Activated T-cell treated with anti-CD3 and anti-CD28 coated beads, Interleukin-2, amount 50 U/mL, for 4 hours (primary cell): ENCODE measurements at places on chromosomes 3 and 15. TPM values are rescaled to one million over a fixed set of nuclear protein-coding genes. Genes with fewer than 3 reads are reported as not detected.

GRCh38 chr3:58585994-58586393, 8.8 kb upstream of the FAM107A start:
- DNase-seq: no peak

BCHE gene
- not detected for total RNA-seq

ROPN1 gene
- total RNA-seq: not detected

- no peak for DNase-seq
Observed at GRCh38 chr3:4311496-4311895, 8.3 kb downstream of the SETMAR start.

GRCh38 chr3:115808816-115809215, 185.5 kb downstream of the GAP43 start:
- DNase-seq: no peak

- DNase-seq: no peak
Observed at GRCh38 chr3:186520957-186521842, 23.0 kb downstream of the CRYGS start.

- no peak for DNase-seq
Observed at GRCh38 chr3:55006244-55006676, 78.4 kb upstream of the LRTM1 start.

JMJD7 gene
- 11.7 TPM for total RNA-seq

PARP3 gene
- 9.4 TPM for total RNA-seq

ST8SIA2 gene
- total RNA-seq: not detected

DNA sequence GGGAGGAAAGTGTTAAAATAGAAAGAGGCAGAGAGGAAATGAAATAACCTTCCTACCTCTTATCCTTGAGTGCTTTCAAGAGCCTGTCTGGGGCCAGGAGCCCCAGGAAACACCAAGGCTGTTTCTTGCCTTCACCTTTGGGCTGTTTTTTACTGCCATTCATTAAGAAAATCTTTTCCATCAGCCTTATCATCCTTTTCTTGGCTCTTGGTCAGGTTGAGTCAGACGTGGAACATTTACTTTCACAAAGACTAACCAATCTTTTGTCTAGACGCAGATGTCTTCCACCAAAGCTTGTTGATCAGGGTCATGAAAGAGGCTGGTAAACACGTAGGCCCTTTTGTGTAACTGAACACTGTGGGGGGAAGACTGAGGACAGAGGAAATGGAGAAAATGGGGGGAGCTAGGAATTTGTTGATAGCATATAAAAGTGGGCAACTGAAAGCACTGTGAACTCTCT, 151.0 kb upstream of the THBS1 start:
- no peak for DNase-seq

DNA sequence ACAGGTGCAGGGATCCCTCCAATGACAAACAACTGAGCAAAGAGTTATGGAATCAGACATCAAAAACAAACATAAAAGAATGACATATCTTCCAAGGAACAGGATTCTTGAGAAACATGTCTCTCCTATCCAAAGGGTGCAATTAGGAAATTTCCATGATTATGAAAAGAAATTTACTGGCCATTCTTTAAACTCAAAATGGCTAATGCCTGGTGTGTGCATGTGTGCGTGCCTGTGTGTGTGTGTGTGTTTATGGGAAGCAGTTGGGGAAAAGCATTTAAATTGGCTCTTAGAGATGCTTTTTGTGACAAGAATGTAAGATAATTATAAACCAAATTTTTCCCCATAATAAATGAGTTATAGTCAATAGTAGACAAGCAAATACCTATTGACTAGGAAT, 320.5 kb upstream of the THBS1 start:
- DNase-seq: no peak

DNA sequence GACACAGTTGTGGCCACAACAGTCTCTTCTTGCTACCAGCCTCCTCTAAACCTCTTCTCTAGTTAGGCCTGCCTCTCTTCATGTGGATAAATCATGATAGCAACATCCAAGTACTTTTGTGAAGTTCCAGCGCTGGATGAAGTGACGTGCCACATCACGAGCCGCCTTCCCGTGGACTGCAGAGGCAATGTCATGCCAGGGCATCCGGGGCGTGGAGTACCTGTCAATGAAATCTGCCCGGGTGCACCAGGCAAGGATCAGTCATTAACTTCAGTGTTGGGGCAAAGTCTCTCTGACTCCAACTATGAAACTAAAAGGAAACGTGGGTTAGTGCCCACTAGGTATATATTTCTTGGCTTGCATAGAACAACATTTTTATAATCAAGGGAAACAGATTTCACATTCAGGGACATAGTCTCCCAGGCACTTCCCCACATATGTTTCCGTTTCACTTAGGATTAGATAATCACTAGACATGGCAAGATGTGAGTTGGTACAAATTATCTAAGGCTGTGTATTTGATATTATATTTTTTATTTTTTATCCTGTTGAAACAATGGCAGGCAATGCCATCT, 133.6 kb downstream of the PLD1 start:
- DNase-seq: no peak

- DNase-seq: no peak
Observed at GRCh38 chr3:170259907-170260306, 37.7 kb downstream of the PRKCI start.

CA12 gene
- 0.14 TPM for total RNA-seq

- DNase-seq: no peak
Observed at GRCh38 chr3:161649900-161650484, 153.4 kb downstream of the OTOL1 start.

NAALADL2 gene
- total RNA-seq: 0.33 TPM

LTK gene
- total RNA-seq: 0.11 TPM

- no peak for DNase-seq
Observed at GRCh38 chr3:155362808-155363689, 69.6 kb upstream of the STRIT1 start.

SMCO1 gene
- not detected for total RNA-seq

TRNT1 gene
- total RNA-seq: 48.1 TPM

DNA sequence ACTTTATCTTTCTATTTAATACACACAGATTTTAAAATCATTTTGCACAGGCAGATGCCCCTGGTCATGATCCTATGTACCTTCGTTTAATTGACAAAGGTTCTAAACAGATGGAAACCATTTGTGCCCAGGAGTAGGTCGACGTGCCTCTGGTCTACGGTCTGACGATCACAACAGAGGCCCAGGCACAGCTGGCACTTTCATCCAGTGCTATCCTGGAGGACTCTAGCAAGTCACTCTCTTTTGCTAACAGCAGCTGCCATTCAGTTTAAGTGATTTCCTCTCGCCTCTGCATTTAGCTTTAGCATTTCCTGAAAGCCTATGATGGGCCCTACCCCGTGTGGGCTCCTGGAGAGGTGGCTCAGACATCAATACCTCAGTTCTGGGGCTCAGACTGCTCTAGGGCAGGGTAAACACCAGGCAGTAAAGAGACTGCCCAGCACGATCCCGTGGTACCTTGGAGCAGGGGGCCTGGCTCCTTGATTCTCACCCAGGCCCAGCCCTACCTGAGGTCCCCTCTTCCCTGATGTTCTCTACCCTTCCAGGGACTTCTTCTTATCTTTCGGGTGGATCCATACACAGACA, 83.2 kb upstream of the SNRPA1 start:
- no peak for DNase-seq

DNA sequence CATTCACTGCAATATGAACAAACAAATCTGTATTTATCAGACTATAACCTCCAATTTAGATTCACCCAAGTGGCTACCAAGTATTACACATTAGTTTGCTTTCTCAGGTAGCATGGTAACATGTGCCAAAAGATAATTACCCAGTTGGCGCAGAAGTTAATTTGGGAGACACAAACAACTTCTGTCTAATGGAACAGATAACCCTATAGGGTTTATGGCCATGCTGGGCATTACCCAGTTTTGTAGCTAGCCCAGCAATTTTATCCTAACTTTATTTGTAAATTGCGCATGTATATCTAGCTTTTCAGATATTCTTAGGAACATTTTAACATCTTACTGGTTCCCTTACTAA, 780 bp downstream of the RPL22L1 start:
- no peak for DNase-seq

HRH1 gene
- 3.6 TPM for total RNA-seq

BRK1 gene
- 93.5 TPM for total RNA-seq

KLHL6 gene
- total RNA-seq: 29.9 TPM

- DNase-seq: no peak
Observed at GRCh38 chr15:65115086-65115485, at the start of gene UBAP1L. Gene UBAP1L, minus strand, starts transcription at chr15:65115200. Its CDS starts 8,985 bp downstream, at chr15:65106215.

DNA sequence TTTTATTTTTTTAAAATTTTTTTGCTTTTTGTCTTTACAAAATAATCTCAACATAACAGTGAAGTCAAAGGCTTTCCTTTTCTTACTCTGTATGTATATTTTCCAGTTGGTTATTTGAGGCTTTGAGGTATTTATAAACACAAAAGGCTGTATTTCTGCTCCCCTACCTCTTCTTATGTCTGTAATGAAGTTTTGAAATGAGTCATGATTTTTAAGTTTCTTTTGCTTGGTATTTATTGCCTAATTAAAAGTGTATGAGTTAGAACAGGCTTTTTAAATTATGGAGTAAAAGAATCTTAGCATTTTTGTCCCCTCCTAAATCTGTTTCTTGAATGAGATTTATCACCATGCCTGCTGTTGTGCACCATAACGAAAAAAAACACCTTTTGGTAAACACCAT, 66.0 kb downstream of the DCUN1D1 start:
- DNase-seq: no peak

- DNase-seq: no peak
Observed at GRCh38 chr3:38327335-38328009, 19.1 kb upstream of the XYLB start.

GRCh38 chr15:83692746-83693581, 39.0 kb downstream of the ADAMTSL3 start:
- DNase-seq: no peak
